ENCODE measurements at places on chromosomes 3 and 15.
A peak's percentile ranks its signal among the peaks of the same experiment; 100 is the strongest.

DNA sequence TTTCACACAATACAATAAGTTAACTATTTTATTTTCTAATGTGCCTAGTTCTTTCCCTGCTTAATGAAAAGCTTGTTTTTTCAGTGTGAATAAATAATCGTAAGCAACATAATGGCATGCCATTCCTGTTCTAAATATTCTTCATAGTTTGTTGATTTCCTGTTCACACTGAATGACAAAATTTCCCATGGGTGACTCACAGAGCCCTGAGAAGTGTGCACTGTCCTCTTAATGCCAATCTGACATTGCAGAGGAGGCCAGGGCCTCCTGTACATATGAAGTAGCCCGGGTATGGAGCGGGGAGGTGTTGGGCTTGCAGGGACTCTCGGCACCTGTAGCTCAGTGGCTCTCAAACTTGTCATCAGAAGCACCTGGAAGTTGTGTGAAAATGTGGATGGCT lies 24.3 kb downstream of the CCR3 start:
- no peak for DNase-seq

DNA sequence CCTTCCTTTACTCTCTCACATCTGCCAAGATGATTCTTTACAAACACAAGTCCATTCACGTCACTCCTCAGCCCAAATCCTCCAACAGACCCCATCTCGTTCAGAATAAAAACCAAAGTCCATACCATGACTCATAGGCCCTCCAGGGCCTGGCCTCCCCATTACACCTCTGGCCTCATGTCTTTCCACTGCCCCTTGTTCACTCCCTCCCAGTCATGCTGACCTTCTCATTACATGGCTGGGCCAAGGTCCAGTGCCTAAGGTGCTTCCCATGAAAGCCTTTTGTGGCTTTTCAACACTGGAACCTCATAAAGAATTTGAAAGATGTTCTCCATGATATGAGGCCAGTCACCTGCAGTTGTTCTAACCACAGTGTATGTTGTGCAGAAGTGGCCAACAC lies 44.5 kb downstream of the NEK10 start:
- no peak for DNase-seq

DNA sequence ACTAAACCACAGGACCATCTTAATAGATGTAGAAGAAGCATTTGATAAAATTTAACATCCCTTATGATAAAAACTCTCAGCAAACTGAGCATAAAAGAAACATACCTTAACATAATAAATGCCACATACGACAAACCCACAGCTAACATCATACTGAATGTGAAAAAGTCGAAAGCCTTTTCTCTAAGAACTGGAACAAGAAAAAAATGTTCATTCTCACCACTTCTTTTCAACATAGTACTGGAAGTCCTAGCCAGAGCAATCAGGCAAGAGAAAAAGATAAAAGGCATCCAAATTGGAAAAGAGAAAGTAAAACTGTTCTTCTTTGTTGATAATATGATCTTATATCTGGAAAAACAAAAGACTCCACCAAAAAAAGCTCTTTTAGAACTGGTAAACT lies 134.2 kb downstream of the RPL22L1 start:
- no peak for DNase-seq

GRCh38 chr3:185465471-185465870 lies 33.4 kb downstream of the TMEM41A start:
- DNase-seq: no peak

- no peak for DNase-seq
Observed at GRCh38 chr3:134093956-134094355, 64.2 kb upstream of the SLCO2A1 start.

DNA sequence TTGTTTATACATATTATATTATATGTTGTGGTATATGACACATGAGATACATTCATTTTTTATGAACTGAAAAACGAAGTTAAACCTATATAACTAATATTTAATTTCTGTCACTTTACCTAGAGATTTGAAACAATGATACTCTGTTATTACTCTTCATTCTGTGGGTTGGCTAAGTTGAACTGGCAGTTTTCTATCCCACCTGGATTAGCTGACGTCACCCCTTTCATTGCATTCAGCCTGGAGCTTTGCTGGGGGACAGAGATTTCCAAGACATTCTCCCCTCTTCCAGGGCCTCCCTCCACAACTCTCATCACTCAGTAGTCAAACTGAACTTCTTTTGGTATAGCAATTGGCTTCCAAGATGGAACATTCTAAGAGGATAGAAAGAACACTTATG lies 309.2 kb upstream of the SATB1 start:
- no peak for DNase-seq

DNA sequence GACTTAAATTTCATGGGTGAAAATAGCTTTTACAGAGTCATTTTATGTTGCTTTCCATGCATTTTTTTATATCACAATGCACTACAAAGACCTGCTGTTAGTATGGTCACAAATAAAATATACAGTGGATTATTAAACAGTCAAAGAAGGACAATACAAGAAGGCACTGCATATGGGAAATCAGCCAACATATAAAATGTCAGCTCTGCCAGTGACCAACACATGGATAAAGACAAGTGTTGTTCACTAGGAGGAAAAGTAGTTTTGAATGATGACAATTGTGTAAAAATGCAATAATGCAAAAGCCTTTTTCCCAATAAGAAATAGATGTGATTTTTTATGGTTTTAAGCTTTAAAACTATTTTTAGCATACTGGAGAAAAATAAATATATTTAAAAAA lies 425.3 kb upstream of the CBLB start:
- DNase-seq: no peak

DNA sequence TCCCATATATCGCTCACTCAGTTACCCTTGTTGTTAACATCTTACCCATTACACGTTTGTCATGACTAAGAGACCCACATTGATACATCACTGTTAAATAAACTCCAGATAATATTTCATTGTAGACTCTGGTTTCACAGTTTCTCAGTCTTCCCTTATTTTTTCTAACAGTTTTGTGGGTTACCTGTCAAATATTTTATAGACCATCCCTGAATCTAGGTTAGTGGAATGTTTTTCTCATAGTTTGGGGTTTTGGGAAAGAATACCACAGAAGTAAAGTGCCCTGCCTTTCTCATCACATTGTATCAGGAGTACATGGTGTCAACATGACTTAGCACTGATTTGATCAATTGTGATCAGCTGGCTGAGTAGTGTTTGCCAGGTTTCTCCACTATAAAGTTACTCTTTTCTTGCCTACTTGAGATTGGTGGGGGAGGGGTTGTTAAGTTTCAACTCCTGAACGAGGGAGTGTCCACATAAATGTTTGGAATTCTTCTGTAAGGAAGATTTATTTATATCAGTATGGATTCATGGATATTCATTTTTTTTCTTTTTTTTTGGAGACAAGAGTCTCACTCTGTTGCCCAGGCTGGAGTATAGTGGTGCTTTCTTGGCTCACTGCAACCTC lies 25.9 kb downstream of the RNF111 start:
- DNase-seq: no peak

- no peak for DNase-seq
Observed at GRCh38 chr3:171769461-171769860, 40.8 kb downstream of the PLD1 start.

DNA sequence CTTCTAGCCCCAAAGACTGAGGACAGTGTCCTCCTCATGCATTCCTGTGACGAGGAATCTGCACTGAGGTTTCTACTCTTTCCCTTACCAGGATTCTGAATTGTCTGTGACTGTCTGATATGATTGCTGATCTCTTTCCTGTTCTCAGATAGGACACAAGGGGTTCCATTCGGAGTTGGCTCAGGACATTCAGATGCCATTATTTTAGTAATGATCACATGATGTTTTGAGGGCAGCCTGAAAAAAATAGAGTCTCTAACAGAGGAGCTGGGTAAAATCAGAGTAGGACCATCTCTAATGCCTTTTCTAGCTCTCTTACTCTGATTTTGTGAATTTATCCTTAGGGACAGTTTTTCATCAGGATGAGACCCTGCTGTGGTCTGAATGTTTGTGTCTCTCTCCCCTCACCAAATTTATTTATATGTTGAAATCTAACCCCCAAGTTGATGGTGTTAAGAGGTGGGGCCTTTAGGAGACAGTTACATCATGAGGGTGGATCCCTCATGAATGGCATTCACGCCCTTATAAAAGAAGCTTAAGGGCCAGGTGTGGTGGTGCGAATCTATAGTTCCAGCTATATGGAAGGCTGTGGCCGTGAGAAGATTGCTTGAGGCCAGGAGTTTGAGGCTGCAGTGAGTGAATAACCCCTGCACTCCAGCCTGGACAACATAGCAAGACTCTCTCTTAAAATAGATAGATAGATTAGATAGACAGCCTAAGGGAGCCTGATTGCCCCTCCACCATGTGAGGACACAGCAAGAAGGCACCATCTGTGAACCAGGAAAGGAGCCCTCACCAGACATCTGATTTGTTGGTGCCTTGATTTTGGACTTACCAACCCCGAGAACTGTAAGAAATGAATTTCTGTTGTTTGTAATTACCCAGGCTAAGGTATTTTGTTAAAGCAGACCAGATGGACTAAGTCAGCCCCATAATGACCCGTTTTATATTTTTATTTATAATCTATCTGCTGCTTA lies 24.4 kb downstream of the FNDC3B start:
- DNase-seq: no peak

GRCh38 chr3:72068621-72069020 lies 283.7 kb upstream of the PROK2 start:
- DNase-seq: peak; percentile 62

- no peak for DNase-seq
Observed at GRCh38 chr3:113516115-113516505, 1.2 kb upstream of the SPICE1 start.

DNA sequence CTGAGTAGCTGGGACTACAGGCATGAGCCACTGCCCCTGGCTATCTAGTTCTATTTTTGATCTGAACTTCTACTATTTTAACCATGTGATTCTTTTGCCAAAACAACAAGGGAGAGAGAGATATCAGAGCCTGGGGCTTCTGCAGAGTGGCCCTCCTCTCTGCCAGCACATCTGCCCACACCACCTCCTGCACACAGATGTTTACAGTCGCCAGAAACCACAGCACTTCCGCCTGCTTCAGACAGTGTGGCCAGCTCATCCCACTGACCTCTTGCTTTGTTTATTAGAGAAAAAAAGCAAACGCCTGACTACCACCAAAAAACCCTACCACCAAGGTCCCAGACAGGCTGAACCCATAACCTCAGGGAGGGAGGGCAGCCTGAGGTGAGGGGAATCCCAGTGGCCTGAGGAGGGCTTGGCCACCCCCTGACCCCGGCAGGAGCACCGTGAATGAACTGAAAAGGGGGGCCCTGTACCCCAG lies 85.9 kb upstream of the ABHD2 start:
- peak; percentile 87 for DNase-seq

DNA sequence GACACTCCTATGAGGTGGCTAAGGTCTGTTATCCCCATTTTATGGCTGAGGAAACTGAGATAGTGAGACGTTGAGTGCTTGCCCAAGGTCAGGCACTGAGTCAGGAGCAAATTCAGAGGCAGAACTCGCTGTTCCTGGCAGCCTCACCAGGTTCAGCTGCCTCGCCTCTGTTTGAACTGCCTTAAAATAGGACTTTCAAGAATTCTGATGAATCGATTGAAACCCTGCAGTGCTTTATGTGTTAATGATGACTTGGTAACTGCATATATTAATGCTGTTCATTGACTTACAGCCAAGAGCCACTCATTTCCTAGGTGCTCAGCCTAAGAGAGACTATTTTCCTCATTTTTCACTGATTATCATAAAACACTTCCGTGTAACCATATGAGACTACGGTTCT lies 79.5 kb upstream of the BHLHE40 start:
- DNase-seq: peak; percentile 46

DNA sequence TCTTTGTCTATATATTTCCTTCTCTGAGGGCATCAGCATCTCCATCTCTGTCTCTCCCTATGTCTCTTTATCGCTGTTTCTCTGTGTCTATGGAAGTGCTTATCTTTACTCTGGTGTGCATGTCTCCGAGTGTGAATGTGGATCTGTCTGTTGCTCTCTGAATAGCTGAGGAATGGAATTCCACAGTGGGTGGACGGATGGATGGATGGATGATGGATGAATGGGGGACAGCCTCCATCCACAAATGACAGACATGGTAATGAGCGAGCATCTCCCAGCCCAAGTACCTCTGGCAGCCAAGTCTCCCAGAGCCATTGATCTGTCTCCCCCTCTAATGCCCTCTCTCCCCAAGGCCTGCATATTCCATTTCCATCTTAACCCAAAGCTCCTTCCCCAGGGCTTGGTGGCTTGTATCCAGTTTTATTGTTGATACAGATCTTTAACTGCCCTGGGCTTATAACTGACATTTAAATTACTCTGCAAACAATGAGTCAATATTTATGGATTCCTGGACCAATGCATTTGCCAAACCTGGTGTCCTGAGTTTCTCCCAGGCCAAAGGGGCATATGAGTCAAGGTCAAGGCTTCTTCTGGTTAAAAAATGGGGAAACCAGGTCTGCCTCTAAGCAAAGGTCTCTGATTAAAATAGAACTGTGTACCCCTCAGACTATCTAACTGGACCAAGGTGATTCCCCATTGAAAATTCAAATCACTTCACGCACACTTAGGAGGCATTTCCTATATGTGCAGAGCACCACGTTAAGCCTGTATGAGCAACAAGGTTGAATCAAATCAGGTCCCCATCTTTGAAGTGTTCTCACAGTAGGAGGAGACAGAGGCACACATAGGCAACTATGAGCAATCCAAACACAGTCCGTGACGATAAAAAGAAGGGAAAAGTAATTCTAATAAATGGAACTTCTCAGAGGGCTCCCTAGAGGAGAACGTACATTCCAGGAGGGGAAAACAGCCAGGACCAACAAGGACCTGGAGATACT lies 109.9 kb downstream of the TLE3 start:
- DNase-seq: no peak

- DNase-seq: no peak
Observed at GRCh38 chr3:89402051-89402450, 294.6 kb downstream of the EPHA3 start.

- no peak for DNase-seq
Observed at GRCh38 chr3:135172191-135172869, 377.3 kb downstream of the EPHB1 start.

- DNase-seq: peak; percentile 68
Observed at GRCh38 chr15:71596672-71597071, 213.7 kb upstream of the NR2E3 start.

- DNase-seq: peak; percentile 11
Observed at GRCh38 chr15:56045068-56045748, 51.8 kb upstream of the NEDD4 start.

DNA sequence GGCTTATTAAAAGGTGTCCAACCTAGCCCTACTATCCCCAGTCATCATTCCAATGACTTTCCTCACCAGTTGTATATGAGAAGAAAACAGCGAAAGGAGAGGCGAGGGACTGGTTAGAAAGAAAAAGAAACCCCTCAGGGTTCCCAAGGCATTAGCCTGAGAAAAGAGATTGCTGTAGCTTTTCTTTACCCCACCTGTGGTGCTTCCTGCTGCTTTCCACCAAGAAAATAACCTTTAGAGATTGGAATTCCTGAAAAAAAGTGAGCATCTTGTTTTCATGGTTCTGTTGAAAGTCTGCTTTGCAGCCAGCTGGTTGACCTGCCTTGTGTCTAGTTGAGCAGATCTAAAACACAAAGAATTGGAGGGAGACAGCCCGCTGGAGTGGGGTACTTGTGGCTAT lies 196.4 kb downstream of the CADPS start:
- no peak for DNase-seq

DNA sequence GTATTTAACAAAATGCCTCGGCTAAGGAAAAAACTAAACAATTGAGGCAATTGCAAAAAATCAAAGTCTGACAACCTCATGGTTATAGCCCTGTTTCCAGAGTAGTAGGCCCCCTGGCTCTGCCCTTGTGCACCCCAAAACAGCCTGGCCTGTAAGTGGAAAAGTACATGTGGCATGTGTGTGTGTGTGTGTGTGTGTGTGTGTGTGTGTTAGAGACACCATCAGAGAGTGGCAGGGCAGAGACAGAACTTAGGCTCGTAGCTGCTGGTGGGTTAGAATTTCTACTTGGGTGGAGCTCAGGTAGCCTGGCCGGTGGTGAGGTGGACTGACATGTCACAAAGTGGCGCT lies 14.1 kb upstream of the AHSG start:
- DNase-seq: no peak

Data from fibroblast of mammary gland (primary cell).